Activated CD4-positive, CD25-positive, alpha-beta regulatory T cell (primary cell): ENCODE measurements at places on chromosomes 4 and X.

DNA sequence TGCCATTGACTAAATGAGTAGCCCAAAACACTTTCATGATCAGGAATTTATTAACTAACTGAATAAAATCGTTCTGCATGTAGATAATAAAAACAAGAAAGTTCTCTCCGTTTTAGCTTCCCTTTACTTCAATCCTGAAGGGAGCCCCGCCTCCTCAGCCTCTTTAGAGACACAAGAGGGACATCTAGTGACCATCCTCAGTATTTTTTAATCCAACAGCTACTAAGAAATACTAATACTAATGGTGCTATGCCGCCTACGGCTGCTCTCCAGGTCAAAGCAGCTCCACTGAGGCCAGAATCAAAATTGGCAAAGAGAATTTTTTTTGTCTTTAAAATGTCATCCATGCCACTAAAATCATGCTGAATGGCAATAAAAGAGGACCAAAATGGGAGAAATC, 3.2 kb upstream of the PCDH19 start:
- DNase-seq: no peak

DNA sequence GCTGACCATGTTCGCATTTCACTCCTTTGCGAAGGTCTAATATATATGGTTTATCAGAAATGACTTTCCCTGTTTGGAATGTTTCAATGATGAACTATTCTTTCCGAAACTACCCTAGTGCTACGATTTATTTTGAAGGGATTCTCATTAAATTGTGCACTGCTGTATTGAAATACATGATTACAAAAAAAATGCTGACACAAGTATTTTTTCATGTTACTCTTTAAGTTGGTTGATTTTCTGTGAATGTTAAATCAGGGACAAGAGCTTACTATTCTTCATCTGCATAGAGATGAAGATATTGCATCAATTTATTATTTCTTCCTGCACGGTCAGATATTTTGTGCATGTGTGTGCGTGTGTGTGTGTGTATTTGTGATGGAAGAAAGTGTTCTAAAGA, 731.5 kb upstream of the AGA start:
- no peak for DNase-seq

- no peak for DNase-seq
Measured at GRCh38 chr4:10050261-10050661, 29.0 kb upstream of the SLC2A9 start.

- DNase-seq: no peak
Measured at GRCh38 chr4:10082459-10083272, 33.9 kb downstream of the WDR1 start.

DNA sequence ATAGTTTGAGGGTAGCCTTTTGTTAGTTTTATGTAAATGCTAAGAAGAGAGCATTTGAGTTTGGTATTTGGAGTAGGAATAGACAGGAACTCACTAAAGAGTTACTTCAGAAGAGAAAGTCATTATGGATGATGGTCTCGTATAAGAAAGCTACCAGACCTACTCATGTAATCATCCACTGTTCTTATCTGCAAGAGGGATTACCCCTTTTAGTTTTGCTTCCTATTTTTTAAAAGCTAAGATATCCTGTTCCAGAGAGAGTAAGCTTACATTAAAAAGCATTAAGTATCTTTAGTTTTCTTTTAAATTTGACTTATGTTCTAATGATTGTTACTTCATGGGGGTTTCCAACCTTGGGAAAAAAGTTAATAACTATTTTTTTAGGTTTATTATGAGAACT, 12.5 kb upstream of the ART3 start:
- DNase-seq: no peak

DNA sequence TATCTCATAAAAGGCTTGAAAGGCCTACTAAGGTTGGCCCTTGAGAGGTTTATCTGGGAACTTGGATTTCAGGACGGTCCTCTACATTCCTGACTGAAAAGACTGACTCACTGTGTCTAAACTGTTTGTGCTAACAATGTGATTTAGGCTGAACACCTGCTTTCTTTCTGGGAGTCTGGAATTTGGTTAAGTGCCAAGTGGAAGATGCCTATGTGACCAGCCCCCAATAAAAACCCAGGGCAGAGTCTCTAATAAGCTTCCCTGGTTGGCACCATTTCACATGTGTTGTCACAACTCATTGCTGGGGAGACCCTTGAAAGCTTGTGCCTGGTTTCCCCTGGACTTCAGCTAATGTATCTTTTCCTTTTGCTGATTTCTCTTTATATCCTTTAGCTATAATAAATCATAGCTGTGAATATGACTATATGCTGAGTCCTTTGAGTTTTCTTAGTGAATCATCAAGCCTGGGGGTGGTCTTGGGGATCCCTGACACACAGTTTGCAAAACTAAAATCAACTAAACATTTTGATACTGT, 55.1 kb downstream of the GPR82 start:
- DNase-seq: no peak
